ENCODE measurements at places on chromosomes 6 and 20.

DNA sequence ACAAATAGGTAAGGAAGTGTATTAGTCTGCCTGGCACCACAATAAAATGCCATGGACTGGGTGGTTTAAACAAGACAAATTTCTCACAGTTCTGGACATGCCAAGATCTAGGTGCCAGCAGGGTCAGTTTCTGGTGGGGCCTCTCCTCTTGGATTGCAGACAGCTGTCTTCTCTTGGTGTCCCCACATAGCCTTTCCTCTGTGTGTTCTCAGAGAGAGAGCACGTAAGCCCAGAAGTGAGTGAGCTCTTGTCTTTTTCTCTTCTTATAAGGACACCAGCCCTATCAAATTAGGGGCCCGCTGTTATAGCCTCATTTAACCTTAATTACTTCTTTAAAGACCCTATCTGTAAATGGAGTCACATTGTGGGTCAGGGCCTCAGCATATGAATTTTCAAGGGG, 28.3 kb downstream of the SMPDL3A start:
- no peak for DNase-seq

- peak; percentile 70 for DNase-seq
Measured at GRCh38 chr20:43442282-43442880, 15.3 kb upstream of the SRSF6 start.

DNA sequence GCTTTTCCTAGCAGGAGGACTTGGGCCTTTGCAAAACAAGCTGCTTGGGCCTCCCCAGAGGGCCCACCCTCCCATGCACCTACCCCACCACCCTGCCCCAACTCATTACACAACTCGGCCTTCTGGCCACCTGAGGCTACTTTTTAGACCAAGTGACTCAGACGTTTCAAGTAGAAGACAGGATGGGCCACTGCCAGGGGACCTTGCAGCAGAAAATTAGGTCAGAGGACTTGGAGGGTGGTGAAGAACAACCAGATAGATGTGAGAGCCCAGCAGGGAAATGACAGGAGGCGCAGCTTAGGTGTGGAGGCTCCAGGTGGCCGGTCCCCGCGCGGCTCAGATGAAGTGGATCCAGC, 1.4 kb downstream of the PPP1R3D start:
- DNase-seq, result no peak

DNA sequence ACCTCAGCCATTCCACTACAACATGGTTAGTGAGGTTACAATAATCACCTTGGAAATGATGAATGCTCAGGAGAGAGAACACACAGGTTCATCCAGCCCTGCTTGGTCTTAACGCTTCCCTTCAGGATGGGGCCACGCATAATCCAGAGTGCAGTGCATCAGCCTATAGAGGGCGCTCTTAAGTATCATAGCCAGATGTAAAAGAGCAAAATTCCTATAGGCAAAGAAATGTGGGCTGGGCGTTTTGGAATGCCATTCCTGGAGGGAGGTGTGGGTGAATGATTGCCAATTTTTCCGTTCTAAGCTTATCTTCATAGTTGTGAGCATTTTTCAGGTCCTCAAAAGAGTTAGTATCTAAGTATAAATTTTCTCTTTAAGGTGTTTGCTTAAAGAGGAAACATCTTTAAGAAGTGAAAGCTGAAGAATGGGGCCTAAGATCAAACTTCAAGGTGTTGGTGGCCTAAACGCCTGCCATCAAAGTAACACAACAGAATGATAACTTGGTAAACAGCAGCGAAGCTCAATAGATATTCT, 1.8 kb downstream of the RIPOR2 start:
- DNase-seq, result peak; percentile 64

DNA sequence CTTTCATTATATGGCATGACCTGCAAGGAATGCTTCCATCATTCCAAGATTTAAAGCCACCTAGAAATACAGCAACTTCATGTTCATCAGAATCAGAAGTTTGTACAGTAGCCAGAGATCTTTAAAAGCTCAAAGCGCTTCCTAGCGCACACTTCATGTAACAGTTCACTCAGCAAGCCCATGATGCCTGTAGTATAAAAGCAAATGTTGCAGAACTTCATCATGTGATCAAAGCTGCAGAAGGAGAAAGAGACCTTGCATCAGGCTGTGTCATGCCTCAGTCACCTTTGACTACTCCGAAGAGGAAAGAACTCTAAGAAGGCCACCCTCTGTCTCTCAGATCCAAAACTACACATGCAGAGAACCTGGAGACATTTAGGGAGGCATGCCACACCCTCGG, 78.5 kb downstream of the AGPAT4 start:
- DNase-seq, result no peak

DNA sequence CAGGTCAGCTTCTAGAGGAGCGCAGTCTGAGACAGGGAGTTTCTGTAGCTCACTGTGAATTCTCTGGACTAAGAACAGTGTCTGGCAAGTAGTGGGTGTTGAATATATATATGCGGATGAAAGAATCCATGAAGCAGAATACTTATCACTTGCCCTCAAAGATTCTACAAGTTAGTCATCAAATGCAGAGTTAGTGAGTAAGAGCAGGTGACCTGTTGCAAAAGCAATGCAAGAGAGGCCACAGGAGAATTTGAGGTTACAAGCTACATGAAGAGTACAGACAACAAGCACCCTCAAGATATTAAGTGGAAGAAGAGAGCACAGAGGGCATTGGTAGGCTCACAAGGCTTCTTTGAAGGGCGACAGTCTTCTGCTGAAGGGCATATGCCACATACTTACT, 103.4 kb upstream of the BTBD3 start:
- no peak for DNase-seq

DNA sequence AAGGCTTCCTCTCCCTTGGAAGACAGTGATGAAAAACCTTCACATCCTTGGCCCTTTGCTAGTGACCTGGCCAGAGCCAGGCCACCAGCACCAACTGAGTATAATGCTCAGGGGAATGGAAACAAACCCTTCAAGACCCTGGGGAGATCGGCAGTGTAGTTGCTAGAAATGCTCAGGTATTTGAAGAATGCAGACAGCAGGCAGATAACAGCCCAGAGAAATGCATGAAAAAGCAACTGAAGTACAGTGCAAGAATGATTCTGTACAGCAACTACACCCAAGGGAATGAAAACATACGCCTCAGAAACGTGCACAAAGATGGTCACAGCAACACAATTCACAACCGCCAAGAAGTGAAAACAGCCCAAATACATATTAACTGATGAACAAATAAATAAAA, 41.1 kb downstream of the PPP1R3G start:
- peak; percentile 78 for DNase-seq

DNA sequence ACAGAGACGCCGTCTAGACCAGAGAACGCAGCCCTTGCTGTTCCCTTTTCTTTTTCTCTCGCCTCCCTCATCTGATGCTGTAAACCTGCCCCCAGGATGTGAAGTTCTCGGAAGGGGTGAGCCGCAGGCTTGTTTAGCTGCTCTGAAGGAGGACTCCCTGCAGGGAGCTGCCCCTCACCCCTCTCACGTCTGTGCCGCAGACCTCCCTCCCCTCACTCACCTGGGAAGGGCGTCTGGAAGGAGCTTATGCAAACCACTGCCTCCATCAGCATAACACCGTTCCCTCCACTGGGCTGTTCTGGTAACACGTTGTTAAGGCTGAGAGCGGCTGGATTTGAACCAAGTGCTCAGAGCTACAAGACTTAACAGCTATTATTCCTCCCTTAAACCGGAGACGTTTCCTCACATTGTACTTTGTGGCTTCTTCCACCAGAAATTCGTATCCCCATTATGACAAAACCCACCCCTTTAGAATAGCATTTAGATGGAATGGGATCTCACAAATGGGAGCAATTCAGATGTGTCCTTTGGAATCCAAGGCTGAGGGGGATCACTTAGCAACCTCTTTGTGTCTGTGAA, 99.8 kb downstream of the SMOC2 start:
- DNase-seq, result peak; percentile 75

GRCh38 chr6:117270055-117270842, 4.9 kb downstream of the VGLL2 start:
- DNase-seq, result peak; percentile 63

GRCh38 chr6:97666889-97667288, 383.9 kb upstream of the MMS22L start:
- DNase-seq, result no peak

DNA sequence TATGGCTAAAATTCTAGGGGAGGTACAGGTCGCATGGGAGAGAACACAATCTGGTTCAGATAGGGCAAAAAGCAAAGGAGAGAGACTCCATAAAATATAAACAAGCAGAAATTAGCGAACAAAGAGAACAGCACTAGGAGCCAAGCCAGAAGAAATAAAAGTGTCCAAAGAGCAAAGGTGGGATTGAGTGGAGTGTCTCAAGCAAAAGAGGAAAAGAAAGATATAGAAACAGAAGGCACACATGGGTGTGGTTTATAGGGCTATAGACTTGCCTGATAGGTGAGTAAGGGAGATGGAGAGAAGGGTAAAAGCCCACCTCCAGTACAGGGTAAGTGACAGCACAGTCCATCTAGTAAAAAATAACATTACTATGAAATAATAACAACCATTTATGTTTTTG, 36.5 kb upstream of the IRAK1BP1 start:
- no peak for DNase-seq

DNA sequence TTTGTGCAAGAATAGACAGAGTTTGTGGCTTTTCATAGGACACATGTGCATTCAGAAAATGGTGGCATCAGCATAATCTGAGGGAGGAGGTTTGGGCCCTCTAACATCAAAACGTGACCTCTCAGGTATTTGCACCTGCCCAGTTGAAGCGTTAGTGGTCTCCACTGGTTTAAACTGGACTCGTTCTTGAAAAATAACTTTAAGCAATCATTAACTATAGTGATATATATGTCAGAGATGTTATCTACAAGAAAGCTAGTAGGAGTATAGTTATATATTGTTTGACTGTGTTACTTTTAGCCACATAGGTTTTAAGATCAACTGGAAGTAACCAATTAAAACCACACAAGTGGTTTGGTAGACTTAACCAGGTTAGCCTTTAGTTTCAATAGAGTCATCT, 607.4 kb downstream of the MAFB start:
- DNase-seq, result no peak

DNA sequence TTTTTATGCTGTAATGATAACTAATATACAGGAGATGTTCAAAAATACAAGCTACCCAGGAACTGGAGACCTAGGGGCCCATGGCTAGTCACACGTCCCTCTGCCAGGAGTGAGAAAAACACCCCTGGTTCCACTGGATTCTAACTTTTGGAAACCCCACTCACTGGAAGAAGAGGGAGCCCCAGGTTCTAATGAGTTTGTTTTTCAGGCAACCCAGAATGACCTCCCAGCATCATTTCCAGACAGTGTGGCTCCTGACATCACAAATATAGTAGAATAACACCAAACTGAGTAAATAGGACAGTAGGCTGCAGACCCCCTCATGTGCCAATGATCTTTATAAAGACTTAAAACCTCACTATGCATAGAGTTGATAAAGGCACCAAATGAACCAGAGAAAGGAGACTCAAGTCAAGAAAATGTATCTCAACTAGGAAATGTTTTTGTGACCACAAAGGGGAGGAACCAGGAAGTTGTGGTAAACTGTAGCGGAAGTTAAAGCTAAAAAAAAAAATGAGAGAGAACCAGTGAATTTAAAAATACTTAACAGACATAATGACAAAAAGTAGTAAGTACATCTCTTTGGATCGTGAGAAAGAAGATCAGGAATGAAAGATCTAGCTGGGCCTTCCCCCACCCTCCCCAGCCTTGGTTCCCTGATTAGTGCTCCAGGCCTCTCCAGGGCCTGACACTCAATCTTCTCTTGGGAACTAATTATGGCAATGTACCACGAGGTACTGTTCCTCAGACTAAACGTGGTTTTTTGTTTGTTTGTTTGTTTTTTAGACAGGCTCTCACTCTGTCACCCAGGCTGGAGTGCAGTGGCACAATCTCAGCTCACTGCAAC, 19.8 kb downstream of the HLA-E start:
- DNase-seq, result no peak

GRCh38 chr20:53736757-53737395, 143.2 kb upstream of the ZNF217 start:
- DNase-seq, result no peak

GRCh38 chr6:166754218-166755030, 127.4 kb upstream of the RPS6KA2 start:
- DNase-seq, result no peak

DNA sequence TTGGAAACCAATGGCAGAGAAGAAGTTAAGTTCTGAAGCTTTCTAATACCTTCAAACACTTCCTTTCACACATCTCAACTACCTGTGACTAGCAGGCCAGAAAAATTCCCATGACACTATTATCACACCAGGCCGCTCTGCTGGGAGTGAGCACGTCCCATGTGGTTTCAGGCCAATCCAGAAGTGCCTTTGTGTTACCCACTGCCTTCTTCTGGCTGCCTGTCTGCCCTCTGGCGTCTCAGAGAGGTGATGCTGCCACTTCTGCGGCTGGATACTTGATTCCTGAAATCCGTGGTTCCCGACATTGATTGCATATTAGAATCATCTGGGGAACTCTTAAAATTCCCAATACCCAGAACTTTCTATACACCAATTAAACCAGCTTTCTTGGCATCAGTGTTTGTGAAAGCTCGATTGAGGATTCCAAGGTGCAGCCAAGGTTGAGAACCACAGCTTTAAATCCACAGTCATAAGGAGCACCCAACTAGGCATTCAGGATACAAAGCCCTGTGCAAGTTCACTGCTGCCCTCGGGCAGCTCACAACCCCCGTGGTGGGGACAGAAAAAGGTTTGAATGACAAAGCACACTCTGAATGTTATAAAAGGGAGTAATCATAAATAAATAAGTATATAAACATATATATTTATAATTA, 65.6 kb downstream of the STMND1 start:
- DNase-seq, result peak; percentile 83

DNA sequence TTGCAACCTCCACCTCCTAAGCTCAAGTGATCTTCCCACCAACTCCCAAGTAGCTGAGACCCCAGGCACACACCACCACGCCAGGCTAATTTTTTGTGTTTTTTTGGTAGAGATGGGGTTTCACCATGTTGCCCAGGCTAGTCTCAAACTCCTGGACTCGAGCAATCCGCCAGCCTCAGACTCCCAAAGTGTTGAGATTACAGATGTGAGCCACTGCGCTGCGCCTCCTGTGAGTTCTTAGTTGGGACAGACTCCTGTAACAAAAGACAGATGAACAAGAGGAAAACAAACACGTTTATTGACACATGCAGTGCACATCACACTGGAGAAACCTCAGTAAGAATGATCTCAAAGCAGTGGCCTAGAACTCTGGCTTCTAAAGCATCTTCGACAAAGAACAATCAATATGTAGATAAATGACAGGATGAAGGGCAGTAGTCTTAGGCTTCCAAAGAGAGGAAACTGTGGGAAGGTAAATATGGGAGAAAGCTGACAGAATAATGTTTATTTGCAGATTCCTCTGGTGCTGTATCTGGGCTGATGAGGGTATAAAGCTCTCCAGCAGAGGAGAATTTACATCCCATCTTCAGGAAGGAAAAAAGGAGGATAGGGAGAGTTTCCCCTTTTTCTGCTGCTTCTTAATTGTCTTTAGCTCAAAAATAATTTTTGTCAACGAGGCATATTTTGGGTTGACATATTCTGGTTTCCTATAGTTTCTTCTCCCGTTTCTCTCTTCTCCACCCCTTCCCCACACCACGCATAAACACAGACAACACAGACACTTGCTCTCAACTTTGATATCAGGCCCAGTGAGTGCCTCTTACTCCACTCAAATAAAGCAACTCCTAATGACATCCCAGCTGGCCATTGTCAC, 84.7 kb upstream of the TNFAIP3 start:
- DNase-seq, result no peak

Data from ELF-1 (cell line).